Left lung (tissue), 14 donors: ENCODE measurements at places on chromosomes 1 and 21. TPM values are rescaled to one million over a fixed set of nuclear protein-coding genes. Genes with fewer than 3 reads are reported as not detected.

DNA sequence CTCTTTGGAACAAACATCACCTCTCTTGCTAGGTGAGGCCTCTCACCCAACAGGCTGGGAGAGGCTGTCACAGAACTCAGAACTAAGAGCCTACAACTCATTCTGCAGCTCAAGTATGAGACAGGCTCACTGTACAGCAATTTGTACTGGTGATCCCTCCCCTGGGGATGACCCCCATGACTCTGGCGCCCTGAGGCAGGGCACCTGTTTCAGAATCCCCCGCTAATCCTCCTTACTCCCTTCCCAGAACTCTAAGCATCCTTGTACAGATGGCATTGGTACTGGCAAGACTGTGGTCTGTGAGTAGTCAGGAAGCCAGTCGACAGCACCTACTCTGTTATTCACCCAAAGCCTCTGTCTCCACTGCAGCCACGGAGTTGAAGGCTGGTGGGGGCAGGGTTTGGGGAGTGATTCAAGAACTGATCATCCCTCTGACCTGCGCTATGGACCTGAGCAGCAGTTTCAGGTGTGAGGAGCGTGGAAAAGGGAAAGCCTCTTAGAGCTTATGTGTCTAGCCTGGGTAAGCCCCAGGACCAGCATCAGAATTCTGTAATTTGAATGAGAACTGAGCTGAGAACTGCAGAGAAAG is 655.5 kb downstream of the KIF26B start:
- no peaks in the 10 kb centered on the region for H3K27me3 ChIP-seq
- H3K36me3 ChIP-seq, result no peaks in the 10 kb centered on the region
- peaks cover 7% of the 10 kb centered on the region for H3K4me1 ChIP-seq
- DNase-seq, result no peak

The SLFNL1 gene
- 0.87 TPM for polyA plus RNA-seq

The GLUL gene
- 463 TPM for polyA plus RNA-seq

The KRTAP21-2 gene
- polyA plus RNA-seq, result not detected

The COL9A2 gene
- polyA plus RNA-seq, result 19.5 TPM

DNA sequence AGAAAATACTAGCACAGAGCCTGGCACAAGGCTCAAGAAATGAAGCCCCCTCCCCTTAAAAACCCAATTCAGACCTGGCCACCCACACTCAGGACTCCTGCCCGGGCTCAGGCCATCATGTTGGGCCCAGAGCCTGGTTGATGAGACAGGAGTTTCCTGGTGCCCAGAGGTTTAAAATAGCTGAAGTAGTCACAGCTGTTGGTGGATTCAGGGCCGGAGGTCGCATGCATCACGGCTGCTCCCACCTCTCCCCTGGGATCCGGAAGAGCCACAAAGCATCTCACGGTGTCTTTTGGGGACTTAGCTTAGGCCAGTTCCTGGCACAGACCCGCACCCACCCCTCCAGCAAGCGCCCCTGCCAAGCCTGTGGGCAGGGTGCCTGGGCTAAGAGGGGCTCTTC is 2.6 kb upstream of the PADI2 start:
- peaks cover 39% of the 10 kb centered on the region for H3K27me3 ChIP-seq
- peaks cover 65% of the 10 kb centered on the region for H3K4me1 ChIP-seq
- no peak for DNase-seq
- H3K4me3 ChIP-seq, result no peak overlapping the region
- peak overlapping the region; percentile 45 for H3K27ac ChIP-seq

GRCh38 chr1:211099393-211099792 is 34.6 kb downstream of the KCNH1 start:
- no peak overlapping the region for H3K27ac ChIP-seq
- no peaks in the 10 kb centered on the region for H3K36me3 ChIP-seq
- DNase-seq, result no peak
- no peak overlapping the region for H3K4me3 ChIP-seq
- no peaks in the 10 kb centered on the region for H3K27me3 ChIP-seq

DNA sequence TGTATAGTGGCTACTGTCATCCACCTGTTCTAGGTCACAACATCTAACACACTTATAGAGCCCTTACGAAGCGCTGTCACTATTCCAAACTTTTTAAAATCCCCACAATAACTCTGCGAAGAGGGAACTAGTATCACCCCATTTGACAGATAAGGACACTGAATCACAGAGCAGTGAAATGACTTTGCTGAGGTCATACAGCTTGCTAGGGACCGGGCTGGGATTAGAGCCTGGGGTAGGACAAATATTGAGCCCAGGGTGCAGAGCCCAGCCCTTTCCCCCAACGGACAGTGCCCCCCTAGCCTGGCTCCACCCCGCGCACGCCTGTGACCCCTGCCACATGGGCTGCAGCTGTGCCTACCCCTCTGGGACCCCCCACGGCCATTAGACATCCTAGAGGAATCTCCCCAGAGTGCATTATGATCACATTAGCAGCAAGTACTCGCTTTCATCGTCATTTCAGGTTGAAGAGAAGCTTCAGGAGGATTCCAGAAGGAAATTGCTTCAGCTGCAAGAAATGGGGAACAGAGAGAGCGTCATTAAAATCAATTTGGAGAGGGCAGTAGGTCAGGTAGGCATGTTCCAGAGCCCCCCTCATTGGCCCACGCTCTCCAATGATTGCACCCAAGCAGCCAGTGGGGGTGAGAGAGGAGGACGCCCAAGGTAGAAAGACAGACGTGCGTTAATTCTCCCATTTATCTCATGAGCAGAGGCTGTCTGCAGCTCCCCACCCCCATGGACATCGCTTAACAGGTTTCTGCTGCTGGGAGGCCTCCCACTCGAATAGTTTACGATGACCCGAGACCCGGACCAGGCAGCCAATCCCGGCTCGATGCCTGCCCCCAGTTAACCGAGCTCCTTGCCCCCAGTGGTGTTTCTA is 77.2 kb downstream of the FHAD1 start:
- H3K4me1 ChIP-seq, result peaks cover 8% of the 10 kb centered on the region
- no peaks in the 10 kb centered on the region for H3K36me3 ChIP-seq
- H3K27me3 ChIP-seq, result peaks cover 22% of the 10 kb centered on the region
- no peak overlapping the region for H3K4me3 ChIP-seq
- H3K27ac ChIP-seq, result no peak overlapping the region

- no peaks in the 10 kb centered on the region for H3K27me3 ChIP-seq
- H3K27ac ChIP-seq, result no peak overlapping the region
- H3K4me1 ChIP-seq, result no peaks in the 10 kb centered on the region
- H3K36me3 ChIP-seq, result no peaks in the 10 kb centered on the region
- DNase-seq, result no peak
- H3K4me3 ChIP-seq, result no peak overlapping the region
Observed at GRCh38 chr21:34065027-34065426, 8.4 kb upstream of the MRPS6 start.

- no peaks in the 10 kb centered on the region for H3K4me1 ChIP-seq
- no peaks in the 10 kb centered on the region for H3K27me3 ChIP-seq
- no peak overlapping the region for H3K4me3 ChIP-seq
- DNase-seq, result no peak
Observed at GRCh38 chr1:19169642-19170041, 40.4 kb downstream of the UBR4 start.

DNA sequence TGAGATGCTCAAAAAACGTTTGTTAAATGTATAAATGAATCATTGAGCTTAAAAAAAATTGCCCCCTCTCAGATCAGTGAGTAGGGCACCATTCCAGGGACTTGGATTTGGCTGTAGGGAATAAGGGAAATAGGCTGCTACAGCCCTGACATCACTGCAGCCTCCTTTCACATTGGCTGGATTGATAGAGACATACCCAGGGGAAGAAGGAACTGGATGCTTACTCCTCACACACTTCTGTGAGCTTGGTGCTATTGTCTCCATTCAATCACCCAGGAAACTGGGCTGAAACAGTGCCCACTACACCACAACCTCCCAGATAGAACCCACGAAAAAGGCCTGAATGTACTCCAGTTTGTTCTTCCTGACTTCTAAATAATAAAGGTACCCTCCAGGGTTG is 87.2 kb downstream of the TGFBR3 start:
- H3K36me3 ChIP-seq, result no peaks in the 10 kb centered on the region
- H3K4me3 ChIP-seq, result no peak overlapping the region
- H3K4me1 ChIP-seq, result no peaks in the 10 kb centered on the region
- no peaks in the 10 kb centered on the region for H3K27me3 ChIP-seq
- peak overlapping the region; percentile 23 for H3K27ac ChIP-seq
- no peak for DNase-seq
